NB4 (cell line): ENCODE measurements at places on chromosomes 4 and X.

DNA sequence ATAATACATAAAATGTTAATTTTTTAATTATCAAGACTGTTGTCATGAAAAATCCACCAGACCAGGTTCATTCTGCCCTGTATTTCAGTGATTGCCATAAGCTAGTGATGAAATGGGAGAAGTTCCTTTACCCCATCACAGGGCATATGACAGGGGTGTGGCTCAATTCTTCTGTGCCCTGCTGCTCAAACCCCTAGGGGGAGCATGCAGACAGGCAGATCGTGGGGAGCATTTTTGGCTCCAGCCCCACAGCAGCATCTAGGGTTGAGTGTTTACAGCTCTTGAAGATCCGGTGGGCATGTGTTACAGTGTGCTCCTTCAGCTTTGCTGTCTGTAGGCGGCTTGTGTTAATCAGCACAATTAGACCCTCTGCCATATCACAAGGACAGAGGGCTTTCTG is 700.7 kb downstream of the PCDH18 start:
- peak; percentile 11 for DNase-seq

DNA sequence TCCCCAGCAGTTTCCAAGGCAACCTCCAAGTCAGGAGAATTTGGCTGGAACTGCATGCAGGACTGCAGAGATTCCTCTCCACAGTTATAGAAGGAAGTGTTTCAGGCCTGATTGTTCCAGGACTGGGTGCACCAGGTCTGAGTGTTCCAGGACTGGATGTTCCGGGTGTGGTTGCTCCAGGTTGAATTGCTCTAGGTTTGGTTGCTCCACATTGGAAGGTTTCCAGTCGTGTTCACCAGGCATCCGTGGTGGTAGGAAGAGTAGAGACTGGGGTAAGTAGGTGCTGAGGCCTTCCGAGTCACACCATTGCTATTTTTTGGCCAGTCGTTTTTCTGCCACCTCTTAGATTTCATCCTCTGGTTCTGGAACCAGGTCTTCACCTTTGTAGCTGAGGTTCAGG is 105.4 kb downstream of the MSN start:
- DNase-seq = no peak

- no peak for DNase-seq
Measured at GRCh38 chr4:16745009-16745635, 153.3 kb downstream of the LDB2 start.

GRCh38 chr4:38119668-38120385 is 159.6 kb downstream of the PTTG2 start:
- peak; percentile 24 for DNase-seq

- no peak for DNase-seq
Measured at GRCh38 chrX:129938081-129938480, 32.1 kb downstream of the UTP14A start.

GRCh38 chr4:130563185-130563888 is 1467.4 kb downstream of the C4orf33 start:
- DNase-seq = peak; percentile 2

GRCh38 chr4:27846951-27847350 is 986.3 kb downstream of the STIM2 start:
- no peak for DNase-seq

DNA sequence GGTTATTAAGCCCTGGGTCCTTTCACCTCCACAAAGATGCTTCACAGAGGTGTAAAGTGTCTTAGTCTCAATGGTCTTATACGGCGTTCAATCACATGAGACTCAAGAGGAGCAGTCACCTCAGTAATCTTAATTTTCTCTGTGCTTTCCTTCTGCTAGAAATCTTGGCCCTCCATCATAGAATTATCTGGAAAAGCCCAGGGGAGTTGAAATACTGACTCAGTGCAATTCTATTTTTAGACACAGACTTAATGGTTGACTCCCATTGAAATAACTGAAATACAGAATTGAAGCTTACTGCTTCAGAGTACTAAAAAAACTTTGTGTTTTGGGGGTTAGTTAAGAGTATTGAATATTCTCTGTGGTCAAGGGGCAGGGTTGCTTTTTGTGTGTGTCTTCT is 94.5 kb upstream of the IL15 start:
- no peak for DNase-seq

DNA sequence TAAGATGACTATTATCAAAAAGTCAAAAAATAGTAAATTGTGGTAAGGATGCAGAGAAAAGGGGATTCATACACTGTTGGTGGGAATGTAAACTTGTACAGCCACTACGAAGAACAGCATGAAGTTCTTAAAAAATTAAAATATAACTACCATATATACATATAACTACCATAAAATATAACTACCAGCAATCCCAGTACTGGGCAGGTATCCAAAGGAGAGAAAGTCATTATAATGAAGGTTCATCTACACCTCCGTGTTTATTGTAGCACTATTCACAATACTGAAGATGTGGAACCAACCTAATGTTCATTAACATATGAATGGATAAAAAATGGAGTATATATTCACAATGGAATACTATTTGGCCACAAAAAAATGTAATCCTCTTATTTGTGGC is 360.9 kb upstream of the CT83 start:
- no peak for DNase-seq

DNA sequence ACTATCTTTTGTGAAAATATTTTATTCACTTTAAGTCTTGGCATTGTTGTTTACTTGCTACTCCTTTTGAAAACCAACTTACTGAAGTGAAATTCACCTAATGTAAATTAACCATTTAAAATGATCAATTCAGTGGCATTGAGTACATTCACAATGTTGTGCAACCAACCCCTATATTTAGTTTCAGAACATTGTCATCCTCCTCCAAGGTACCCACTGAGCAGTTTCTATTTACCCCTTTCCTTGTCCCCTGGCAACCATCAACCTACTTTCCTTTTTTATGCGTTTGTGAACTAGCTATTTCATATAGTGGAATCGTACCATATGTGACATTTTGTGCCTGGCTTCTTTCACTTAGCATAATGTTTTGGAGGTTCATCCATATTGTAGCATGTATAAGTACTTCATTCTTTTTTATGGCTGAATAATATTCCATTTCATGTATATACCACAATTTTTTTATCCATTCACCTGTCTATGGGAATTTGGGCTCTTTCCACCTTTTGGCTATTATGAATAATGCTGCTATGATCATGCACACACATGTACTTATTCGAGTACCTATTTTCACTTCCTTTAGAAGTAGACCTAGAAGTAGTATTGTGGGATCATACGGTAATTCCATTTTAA is 85.0 kb downstream of the WWC2 start:
- DNase-seq = peak; percentile 23

DNA sequence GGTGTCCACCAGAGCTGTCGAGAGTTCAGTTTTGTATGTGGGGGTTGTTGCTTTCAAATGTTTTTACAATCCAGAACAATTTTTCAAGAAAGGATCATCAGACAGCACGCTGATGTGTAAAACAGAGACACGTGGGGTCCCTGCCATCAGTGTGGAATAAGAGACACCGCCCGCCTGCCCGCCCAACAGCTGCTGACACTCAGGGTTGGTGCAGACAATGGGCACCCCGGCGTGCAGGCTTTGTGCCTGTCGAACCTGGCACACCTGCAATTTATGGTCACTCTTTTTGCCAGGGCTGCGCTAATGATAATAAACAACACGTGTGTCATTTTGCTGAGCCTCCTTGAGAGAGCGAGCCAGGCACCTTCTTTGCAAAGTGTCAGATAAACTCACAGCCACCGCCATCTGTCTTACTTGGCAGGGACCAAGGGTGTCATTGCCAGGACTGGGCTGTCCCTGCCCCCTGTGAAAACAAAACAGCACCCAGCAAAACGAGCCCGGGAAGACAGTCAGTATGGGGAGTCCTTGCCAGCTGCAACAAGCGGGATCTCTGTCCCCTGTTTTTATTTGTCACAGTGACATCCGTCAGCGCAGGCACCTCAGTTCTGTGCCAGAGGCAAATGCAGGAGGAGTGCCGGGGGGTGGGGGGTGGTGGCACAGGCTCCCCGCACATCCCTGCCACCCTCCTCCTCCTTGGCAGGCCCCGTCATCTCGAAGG is 69.1 kb downstream of the PSAPL1 start:
- no peak for DNase-seq

DNA sequence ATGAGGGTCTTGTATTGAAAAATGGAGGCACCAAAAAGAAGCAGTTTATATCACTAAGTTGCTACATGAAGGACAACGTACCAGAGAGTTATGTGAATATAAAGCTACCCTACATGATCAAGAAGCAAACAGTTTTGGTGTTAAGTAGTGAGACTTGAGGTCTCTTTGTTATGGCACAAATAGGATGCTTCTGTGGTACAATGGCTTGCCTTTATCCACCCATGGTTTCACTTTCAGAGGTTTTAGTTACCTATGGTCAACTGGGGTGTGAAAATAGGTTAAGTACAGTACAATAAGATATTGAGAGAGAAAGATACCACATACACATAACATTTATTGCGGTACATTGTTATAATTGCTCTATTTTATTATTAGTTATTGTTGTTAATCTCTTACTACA is 229.2 kb upstream of the SLIT2 start:
- no peak for DNase-seq

DNA sequence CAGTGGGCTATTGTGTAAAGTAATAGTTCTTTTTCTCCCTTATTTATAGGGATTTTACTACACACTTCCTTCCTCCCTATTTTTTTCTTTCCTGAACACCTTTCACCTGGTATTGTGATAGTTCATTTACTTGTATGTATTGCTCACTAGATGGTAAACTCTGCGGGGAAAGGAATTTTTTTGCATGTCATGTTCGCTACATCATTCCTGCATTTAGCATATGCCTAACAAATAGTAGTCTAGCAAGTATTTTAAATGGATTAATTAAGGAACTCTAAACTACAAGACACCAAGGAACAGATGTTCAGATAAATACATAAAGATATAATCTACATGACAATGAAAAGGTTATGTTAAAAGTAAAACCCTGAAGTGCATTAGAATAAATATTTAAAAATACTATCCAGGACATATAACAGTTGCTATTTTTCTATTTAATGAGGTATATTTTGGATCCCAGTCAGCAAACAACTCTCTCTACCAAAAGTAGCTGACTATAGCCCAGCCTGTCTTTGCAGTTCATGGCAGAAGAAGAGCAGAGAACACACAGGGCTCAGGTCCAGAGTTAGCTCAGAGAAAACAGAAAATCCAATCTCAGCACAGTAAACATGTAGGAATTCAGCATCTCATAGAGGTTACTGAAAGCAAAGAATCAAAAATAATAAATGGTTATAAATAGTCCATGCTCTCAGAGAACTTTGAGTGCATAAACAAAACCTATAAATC is 87.8 kb downstream of the PACRGL start:
- no peak for DNase-seq

DNA sequence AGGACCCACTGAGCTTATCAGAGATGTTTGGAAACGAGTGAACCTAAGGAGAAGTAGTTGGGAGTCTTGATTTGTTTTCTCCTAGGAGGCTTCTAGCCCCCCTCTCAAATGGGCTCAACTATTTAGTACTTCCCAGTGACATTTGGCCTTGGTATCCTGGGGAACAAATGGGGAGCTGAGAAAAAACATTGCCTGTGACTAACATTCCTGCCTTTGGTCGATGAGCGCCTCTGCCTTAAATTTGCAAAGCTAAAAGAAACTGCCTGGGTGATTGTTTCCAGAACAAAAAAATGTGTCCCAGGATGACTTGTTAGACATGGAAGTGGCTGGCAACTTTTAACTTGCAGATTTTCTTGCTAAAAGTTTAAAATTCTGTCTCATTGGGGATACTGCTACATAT is 58.8 kb upstream of the IGFBP7 start:
- no peak for DNase-seq

DNA sequence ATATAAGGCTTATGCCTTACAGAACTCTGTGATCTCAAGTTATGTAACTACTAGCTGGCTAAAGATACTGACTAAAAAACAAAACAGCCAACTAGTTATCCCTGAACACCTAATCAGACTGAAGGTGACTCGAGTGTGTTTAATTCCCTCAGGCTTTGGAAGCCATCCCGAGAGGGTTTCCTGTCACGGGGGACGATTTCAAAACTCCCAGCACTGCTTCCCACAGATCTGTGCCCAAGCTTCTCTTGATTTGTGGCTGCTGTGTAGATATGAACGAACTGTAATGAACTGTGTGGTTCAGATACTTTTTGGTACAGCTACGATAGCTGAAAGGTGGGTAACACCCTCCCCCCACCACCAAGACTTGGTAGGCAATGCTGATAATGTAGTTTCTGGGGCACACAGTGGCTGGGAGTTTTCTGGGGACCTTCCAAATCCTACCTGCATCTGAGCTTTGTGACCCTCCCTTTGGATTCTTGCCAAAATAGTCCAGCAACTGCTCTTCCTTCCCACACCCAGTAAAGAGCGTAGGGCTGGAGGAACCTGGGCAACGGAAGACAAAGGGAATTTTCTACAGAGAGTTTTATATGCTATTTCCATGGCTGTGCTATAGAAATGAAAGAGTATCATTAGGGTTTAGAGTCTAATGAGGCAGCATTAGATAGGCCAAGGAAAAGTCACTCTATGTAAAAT is 148.8 kb downstream of the MGST2 start:
- peak; percentile 13 for DNase-seq

GRCh38 chr4:134740290-134740689 is 538.7 kb upstream of the PABPC4L start:
- DNase-seq = peak; percentile 4

DNA sequence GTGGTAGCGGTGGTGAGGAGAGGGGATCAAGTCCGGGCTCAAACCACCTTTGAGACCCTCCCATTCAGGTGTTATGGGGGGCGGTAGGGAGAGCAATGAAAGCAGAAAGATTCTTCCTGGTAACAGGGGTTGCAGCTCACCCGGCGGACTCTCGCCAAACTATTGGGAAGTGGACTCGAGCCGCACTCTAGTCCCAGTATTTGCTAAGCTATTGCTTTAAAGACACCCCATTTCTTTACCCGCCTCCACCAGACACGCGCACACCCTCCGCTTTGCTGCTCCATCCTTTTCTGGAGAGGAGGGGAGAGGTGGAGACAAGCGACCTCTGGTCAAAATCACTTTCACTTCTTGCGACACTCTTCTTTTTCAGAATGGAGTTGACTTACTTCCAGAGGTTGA is 625 bp upstream of the GABRA4 start:
- no peak for DNase-seq

DNA sequence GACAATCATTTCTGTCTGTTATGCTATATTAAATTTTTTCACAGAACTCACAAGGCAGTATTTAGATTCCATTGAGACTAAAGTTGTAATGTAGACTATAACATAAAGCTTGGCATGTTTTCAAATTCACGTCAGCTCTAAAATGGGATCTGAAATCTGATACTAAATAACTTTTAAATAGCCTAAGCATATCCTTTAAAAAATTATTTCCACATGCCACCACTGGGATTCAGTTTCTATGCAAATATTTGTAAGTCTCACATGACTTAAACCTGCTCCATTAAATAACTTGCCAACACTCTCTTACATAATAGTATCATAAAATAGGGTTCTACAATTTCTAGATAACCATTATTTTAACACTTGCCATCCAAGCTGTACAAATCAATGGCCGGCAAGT is 32.4 kb downstream of the KLHL8 start:
- no peak for DNase-seq
